ENCODE measurements at places on chromosomes 1 and 21.

DNA sequence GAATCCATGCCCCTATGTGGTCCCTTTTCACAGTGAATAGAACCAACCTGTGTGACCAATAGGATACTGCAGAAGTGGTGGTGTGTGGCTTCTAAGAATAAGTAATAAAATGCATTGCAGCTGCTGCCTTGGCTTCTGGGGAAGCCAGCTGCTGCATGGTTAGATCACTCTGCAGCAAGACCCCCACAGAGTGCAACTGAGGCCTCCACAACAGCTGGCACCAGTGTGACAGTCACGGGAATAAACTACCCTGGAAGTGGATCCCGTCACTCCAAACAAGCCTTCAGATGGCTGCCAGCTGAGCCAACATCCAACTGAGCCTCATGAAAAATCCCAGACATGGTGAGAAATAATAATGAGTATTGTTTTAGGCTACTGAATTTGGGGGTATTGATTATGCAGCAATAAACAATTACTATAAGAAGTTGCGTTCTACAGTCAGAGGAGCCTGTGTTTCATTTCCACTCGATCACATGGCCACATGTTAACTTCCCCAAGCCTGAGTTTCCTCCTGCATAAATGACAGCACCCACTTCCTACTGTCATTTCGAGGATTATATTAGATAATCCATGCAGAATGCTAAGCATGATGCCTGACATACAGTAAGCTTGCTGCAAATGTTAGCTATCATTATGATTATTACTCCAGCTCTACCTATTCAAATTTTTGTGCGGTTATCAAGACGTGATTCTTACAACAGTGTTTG, 20.8 kb upstream of the COG2 start:
- DNase-seq = no peak

DNA sequence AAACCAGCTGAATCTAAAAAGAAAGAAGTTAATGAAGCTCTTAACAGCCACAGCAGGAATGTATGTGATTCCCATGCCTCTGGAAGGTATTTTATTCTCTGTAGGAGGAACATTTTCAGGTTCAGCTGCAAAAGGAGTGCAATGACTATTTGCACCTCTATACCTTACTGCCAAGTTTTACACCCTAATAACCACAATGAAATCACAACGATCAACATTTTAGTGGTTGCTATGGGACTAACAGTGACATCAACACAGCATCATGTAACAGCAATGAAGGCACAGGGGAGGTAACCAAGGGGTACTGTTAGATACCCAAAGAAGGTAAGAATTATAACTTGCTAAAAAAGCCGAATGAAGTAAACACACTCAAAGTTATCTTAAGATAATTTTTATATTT, 116.3 kb upstream of the HP1BP3 start:
- DNase-seq = no peak

DNA sequence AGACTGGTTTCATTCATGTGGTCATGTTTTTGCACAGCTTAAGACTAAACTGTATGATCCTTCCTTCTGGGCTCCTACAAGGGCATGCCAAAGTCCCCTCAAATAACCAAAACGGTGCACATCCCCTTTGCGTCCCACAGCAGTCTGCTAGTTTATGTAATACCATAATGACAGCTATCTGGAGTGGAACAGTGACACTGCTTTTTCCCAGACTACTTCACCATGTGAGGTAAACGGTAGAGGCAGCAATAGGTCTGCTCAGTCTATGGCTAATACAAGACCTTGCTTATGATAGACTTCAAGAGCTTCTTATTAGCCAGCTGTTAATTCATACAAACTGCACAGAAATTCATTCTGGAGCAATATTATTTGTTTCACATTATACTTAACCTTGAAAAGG, 395.5 kb downstream of the SMYD3 start:
- DNase-seq = no peak

DNA sequence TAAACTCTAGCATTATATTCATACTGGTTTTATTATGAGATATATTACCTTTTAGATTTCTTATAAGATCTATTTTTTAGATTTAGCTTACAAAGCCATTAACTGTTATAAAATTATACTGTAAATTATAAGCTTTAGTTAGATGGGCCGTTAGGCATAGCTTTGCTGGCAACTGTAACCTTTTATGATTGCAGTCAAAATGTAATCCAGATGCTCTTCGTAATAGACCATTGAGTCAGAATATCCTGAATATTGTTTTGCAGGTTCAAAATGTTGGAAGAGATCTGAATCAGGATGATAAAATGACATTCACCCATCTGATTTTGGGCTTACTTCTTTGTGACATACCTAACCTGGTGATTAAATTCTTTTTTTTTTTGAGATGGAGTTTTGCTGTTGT, 20.9 kb downstream of the ITSN1 start:
- DNase-seq = no peak

GRCh38 chr1:206010060-206010459, 6.9 kb upstream of the RAB7B start:
- no peak for DNase-seq

DNA sequence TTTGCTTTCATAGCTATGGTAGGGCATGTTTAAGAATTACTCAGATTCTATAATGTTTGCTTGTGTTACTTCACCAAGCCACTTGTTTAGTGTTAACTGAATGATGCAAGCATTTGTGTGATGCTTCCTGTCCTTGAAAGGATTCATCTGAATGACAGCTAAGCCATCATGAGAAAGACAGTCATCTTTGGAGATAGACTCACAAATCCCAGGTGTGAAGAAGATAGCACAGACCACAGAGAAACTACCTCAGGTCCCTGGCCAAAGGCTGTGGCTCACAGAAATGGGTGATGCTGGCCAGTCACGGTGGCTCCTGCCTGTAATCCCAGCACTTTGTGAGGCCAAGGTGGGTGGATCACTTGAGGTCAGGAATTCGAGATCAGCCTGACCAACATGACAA, 321.4 kb downstream of the DPYD start:
- DNase-seq = no peak

- DNase-seq = no peak
These were observed 67.1 kb upstream of the GUCA2B start for GRCh38 chr1:42086146-42086545.

DNA sequence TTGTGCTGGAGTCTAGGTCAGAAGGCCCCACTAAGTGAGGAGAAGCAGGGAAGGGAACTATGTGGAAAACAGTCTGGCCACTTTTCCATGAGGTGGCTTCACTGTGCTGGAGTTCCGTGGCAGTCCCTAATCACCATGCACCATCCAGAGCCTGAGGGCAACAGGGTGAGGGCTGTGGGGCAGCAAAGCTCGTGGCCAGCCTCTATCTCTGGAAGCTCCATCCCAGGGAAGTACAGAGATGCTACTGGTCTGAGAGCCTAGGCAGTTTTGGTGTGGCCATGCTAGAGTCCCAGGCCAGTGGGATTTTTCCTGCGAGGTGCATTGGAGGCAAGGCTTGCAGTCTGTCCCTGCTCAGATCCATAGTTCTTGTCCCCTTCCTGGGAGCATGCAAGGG, 157.3 kb upstream of the LRRC7 start:
- DNase-seq = no peak

- DNase-seq = no peak
These were observed 1.8 kb upstream of the CERS2 start for GRCh38 chr1:150976401-150976821.

DNA sequence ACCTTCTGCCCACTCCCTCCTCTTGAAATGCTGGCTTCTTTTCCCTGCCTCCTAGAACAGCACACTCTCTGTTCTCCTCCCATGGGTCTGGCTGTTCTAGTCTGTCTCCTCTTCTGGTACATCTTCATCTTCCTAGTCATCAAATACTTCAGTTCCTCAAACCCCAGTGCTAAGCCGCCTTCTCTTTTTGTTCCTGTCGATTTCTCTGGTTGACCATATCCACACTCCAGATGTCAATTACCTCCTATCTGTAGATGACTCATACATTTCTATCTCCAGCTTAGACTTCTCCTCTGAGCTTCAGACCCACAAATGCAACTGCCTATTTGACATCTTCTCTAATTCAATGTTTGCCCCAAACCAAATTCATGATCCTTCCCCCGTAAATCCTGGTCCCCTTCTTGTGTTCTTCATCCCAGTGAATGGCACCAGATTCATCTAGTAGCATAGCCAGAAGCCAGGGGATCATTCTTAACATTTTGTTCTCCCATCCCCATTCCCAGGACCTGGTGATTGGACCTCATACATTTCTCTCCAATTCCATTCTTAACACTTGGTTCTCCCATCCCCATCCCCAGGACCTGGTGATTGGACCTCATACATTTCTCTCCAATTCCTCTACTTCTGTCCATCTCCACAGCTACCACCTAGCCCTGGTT, 35.9 kb downstream of the USP24 start:
- no peak for DNase-seq

DNA sequence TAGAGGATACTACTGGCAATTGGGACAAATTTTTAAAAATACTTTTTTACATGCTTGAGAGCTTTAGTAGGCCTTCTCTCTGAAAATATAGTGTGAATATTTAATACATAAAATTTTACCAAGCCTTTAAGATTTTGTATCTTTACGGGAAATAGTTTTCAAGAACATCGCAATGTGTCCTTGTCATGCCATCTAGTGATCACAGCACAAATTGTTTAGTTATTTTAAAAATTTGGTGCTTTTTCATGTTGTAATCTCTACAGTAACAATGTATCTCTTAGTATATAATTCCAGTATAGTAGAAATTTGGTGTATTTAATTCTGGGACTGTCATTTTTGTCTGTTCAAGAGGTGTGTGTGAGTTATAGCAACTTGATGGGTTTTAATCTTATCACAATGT, 6.7 kb downstream of the CDC7 start:
- peak; percentile 35 for DNase-seq

GRCh38 chr1:47849005-47849521, 148.1 kb downstream of the TRABD2B start:
- DNase-seq = no peak

DNA sequence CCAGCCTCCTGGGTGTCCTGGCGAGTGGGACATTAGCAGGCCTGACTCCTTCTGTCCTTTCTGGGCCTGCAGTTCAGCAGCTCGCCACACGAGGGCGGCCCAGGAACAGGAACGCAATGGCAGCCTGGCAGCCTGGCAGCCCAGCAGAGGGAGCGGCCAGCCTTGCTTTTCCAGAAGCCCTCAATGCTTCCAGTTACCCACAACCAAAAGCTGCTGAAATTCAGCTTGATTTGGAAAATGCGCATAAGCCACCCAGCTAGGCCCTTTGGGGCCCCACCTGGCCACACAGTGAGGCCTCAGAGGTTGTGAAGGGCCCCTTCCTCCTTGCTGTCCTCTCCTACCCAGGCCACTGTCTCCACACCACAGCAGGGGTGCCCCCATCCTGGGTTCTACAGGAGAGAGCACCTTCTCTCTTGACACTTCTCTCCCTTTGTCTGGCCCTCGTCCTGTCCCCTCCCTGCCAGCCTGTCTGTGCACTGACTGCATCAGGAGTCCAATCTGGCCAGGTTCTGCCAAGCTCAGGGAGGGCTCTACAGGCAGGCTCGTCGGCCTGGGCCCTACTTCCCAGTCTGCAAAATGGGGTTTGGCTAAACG, 103.4 kb upstream of the VAMP3 start:
- peak; percentile 76 for DNase-seq

DNA sequence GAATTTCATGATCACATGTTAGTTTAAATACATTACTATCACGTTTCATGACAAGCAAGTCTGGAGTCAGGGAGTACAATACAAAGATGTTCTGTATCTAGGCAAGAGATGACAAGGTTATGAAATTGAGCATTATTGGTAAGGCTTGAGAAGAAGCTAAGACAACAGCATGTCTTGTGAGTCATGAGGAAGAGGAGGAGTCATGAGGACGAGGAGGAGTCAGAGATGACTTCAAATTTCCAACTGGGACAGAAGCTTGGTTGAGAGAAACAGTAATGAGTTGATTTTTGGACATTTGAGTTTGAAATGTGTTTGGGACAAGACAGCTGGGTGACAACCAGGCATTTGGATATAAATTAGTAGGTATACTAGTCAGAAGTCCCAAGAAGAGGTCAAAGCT, 4.3 kb upstream of the UBE2U start:
- DNase-seq = no peak

GRCh38 chr1:75273110-75273509, 138.9 kb downstream of the LHX8 start:
- DNase-seq = no peak

DNA sequence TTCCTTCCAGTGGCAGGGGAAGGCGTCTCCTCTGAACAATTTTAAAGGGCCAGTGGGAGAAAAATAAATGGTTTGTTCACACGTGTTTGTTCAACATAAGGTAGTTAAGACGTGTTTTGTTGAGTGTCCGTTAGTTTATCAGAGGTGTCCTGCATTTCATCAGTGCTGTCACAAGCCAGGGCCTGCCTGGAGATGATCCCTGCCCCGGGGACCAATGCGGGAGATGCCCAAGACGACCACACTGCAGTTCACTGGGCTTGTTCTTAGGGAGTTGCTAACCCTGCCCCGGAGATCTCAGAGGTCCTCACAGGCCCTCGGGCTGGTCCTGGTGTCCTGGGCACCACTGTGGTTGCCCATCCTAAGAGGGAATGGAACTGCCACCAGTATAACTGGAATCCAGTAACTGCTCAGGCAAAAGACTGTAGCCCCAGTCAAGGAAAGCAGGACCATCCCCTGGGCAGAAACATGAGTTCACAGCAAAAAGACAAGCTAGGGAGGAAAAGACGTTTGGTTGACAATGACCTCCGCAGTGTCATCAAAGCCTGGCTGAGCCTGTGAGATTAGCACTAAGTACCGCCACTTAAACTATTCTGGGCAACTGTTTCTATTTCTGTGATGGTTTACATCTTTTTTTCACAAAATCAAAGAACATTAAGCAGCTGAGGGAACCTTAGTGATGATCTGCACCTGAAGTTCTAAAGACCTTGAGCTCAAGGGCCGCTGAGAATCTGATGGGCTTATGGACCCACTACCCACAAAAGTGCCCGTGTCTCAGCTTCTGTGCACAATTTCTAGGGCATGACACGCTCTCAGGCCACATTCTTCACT, 44.9 kb upstream of the LIN9 start:
- DNase-seq = no peak

GRCh38 chr1:167548059-167548932, 5.3 kb downstream of the CREG1 start:
- DNase-seq = peak; percentile 58

- peak; percentile 29 for DNase-seq
These were observed 87.5 kb upstream of the RHOU start for GRCh38 chr1:228647523-228648444.

DNA sequence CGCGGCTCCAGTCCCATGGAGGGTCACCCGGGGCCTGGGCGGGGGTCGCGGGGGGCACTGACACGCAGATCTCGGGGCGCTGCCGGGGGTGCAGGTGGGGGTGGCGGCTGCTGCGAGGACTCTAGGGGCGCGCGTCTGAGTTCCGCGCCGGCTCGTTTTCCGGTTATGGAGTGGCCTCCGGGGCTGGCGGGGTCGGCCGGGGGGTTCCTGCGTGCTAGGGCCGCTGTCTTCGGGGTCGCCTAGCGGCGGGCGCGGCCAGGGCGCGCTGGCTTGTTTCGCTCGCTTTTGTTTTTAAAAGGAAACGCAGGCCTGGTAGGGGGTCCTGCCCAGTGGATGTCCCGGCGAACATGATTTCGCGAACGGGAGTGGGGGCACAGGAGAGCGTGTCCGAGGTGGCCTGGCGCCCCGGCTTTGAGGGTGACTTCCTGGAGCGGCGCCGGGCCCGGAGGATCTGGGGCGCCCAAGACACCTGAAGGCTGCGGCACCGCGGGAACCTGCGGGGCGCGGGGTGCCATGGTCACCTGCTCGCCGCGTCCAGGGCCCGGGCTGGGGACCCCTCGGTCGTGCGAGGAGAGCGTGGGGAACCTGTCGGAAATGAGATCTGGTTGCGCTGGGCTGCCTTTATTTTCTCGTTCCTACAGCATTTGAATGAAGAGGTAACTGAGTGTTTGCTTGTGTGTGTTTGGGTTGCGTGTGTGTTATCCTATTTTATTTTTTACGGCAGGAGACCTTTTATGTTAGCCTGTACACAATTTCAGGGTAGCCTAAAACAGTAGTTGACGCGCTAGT, 618 bp downstream of the ETS2 start:
- no peak for DNase-seq

Data from fibroblast of lung (primary cell).